Mammary epithelial cell (primary cell): ENCODE measurements at places on chromosomes 5 and 9.

DNA sequence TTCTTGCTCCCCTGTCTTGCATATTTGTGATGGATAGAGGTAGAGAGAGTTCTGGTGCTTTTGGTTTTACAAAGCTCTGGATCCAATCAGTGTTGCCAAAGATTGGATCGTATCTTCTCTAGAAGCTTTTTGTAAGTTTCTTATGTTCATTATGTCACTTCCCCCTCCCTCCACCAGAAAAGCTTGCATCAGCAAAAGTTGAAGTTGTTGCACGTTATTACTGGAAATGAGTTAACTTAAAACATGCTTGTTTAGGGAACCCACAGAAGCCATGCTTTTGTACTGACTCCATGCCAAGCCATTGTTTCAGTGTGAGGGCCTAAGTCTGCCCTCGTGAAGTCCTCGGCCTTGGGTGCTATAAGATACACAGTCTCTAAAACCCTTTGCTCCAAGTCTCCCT is 186.5 kb downstream of the ERCC6L2 start:
- no peak for DNase-seq

DNA sequence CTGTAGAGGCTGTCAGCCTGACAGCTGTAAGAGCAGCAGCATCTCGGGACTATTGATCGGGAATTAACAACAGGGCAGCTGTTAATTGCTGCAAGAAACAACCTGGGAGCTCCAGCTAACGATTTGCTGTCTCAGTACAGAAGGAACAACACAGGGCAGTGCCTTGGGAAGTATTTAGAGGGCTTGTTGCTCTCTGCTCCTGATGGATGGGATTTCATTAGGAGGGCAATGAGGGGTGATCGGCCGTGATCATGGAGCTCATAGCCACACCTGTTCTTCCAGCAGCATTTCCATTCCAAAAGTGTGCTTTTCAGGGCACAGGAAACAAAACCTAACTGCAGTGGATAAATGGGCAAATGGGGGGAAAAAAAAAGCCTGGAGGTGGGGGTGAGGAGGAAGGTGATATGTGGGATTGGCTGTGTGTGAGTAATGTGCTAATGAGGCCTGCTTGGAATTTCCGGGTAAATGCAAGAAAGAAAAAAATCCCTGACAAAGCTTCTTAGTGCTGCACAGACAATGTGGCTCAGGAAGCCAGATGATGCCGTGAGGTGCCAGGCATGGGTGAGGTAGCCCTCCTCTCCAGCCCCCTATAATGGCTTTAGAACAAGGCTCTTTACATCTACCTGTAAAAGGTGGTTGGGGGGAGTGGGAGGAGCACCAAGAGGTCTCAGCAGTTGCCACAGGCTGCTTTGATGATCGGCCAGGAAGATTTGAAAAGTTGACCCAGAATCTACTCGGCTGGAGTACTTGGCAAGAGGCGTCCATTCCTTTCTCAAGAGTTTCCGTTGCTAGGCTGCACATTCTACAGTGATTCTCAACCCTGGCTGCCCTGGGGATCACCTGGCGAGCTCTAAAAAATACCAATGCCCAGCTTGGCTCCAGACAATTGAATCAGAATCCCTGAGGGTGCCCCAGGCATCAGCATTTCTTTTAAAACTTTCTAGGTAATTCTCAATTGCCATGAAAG is 139.5 kb upstream of the KLF9 start:
- peak; percentile 80 for DNase-seq

DNA sequence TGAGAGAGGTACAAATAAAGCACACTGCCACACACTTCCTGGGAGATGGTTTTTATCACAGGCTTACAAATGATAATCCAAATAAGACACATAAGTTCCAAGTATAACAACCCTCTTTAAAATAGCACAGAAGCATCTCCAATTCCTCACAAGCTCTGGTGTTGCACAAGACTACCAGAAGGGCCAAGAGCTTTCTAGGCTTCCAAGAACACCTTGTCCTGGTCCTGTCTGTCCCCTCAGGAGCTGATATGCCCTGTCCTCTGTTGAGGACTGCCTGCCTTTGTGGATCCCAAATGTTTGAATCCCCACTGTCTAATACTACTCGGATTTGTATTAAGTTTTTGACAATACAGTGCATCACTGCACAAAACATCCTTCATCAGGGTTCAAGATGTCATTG is 110.1 kb downstream of the SPOCK1 start:
- DNase-seq: no peak

GRCh38 chr5:119680080-119680479 is 50.7 kb downstream of the FAM170A start:
- DNase-seq: no peak

DNA sequence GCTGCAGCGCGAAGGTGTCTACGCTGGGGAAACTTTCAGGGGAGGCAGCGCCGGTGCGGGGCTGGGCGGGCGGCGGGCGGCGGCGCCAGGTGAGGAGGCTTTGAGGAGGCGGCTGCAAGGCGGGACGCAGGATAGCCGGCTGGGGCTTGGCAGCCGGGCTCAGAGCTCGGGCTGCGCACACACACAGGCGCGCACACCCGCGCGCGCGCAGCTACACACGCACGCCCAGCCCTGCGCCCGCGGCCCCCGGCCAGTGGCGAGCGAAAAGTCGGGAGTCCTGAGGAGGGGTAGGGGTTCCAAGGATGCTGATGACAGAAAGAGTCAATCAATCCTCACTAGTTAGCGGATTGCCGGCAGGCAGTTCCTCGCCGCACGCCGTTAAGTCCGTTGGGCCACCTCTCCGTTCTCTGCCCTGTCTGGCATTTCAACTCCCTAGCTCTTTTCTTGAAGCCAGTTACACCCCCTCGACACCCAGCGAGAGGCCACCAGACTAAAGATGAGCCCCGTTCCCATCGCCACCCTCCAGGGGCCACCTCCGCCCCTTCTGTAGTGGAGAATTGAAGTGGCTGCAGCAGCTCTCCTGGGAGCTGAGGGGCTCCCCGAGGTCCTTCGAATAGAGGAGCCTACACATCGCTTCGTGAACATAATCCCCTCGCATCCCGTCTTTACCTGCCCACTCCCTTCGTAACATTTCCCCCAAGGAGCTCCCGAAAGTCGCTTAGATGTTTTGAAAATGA is 1640.3 kb upstream of the C9orf72 start:
- peak; percentile 69 for DNase-seq

DNA sequence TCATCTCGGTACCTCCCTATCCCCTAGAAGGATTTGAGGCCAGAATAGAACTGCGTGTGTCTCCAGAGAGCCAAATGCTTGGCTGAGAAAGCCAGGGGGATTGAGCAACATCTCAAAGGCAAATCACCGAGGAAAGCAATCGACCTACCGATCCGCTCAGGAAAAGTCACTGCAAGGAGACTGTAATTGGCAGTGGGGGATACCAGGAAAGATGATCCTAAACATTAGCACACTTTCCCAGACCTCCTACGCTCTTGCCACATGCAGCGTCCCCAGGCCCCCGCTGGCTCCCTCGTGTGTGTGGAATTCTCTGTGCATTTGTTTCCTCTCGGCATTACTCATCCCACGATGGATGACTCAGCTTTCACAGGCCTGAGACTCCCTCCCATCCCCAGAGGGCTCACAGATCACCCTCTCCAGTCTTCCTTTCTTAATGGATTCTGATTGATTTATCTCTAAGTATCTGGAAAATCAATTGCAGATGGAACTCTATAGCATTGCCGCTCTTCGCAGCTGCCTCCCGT is 82.2 kb upstream of the ICE1 start:
- DNase-seq: peak; percentile 88

DNA sequence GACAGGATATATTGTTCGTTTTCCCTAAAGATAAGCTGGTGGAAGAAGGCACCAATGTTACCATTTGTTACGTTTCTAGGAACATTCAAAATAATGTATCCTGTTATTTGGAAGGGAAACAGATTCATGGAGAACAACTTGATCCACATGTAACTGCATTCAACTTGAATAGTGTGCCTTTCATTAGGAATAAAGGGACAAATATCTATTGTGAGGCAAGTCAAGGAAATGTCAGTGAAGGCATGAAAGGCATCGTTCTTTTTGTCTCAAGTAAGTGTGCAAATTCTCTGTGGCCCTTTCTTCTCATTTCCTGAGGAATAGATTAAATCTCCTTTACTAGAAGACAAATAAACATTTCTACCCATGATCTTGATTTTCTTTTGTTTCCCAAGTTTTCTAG is 38.0 kb downstream of the OSMR start:
- DNase-seq: no peak

- DNase-seq: peak; percentile 71
Observed at GRCh38 chr5:72525816-72526215, 18.6 kb upstream of the ZNF366 start.

GRCh38 chr5:111996574-111996973 is 239.6 kb upstream of the NREP start:
- no peak for DNase-seq

DNA sequence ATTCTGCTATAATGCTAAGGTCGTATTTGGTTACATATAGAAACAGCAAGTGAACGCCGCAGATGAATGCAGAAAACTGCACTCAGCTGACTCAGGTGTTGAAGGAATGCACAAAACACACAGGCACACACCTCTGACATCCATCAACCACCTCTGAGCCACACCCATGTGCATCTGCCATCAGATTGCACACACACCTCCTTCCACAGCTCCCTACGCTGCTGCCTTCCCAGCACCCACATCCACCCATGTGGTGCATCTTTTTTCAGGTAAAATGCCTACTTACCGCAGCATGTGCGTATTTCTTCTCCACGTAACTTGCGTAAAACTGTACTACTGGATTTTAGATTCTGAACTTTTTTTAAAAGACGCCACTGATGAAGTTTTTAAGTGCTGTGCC is 7.1 kb downstream of the STK10 start:
- no peak for DNase-seq

GRCh38 chr5:68748101-68748500 is 345.7 kb upstream of the SLC30A5 start:
- DNase-seq: no peak

DNA sequence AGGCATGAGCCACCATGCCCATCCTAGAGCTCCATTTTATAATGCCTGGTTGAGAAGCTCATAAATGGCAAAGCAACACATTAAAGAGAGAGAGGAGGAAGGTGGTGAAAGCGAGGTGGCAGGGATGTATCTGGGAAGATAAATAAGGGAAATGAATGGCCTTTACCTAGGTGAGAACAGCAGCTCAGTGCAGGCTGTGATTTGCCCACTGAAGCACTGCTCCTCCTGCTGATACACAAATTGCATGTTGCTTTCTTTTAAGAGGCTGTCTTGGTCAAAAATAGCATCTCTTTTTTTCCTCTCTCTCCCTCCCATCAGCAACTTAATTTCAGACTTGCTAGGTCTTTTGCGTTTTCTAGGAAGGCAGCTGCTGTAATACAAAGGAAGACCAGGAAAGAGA is 258.9 kb downstream of the FAM114A2 start:
- no peak for DNase-seq

DNA sequence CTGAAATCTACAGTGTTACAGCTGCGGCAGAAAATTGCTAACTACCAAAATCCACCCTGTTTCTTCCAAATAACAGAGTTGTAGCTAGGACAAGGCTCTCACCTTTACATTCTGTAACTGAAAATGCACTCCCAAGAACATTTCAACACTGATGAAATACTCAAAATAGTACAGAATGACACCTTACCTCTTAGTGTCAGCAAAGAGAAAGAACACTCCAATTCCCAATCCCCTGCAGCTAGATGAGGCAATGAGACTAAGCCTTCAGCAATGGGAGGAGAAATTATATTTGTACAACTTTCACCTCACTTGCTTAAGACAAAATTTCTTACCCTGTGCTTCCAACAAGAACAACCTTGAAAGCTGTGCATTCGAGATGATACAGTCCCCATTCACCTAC is 31.2 kb downstream of the STRBP start:
- DNase-seq: no peak

- DNase-seq: no peak
Observed at GRCh38 chr9:13228431-13228830, 51.1 kb downstream of the MPDZ start.

- DNase-seq: no peak
Observed at GRCh38 chr9:15824310-15824709, 271.5 kb downstream of the CCDC171 start.

DNA sequence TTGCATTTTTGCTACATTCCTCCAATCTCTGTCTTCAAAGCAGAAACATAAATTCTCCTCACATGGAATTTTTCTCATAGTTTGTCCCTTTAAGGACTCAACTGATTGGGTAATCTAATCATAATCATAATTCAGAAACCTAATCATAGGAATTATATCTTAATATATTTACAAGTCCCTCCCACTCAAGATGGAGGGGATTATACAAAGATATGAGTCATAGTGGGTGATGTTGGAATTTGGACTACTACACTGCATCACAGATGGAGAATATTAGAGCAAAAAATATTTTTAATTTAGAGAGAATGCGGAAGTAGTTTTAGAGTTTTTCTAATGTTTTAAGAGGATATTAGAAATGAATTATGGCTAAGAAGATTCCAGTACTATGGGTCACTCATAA is 1034.0 kb downstream of the DTWD2 start:
- DNase-seq: no peak

DNA sequence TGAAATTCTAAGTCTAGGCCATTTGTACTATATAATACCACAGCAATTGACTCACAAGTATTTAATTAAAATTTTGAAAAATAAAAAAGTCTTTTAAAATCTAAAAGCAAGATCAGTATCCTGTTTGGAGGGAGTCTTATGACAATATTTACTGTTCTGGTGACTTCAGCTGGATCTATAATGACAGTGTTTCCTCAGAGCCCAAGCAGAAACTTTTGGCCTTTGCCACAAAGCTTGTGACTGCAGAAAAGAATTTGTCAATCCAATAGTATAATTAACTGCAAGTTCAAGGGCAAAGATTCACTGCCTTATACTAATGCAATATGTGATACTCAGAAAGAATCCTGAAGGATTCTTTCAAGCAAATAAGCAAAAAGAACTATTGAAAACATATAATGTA is 49.6 kb upstream of the RAPGEF6 start:
- no peak for DNase-seq

DNA sequence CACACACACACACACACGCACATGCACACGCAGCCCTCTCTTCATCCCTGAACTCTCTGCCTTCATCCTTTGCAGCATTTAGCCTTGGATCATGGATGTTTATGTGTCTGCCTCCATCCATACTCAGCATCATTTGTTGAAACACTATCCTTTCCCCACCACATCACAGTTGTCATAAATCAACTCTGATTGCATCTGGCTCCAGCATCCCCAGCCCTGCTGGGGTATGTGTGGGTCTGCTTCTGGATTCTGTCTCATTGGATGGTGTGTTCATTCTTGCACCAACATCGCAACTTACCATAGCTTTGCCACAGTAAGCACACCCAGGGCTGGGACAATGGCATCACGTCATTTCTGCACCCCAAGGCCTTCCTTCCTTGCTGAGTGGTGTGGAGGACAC is 175.4 kb downstream of the RGS3 start:
- no peak for DNase-seq

GRCh38 chr5:115898656-115899055 is 56.9 kb downstream of the AP3S1 start:
- no peak for DNase-seq

GRCh38 chr5:6733411-6734242 is 20.4 kb downstream of the TENT4A start:
- DNase-seq: no peak
